ENCODE measurements at places on chromosomes 6 and 20.
A peak's percentile ranks its signal among the peaks of the same experiment; 100 is the strongest.

- no peak for DNase-seq
Observed at GRCh38 chr20:13028673-13029072, 19.9 kb downstream of the SPTLC3 start.

DNA sequence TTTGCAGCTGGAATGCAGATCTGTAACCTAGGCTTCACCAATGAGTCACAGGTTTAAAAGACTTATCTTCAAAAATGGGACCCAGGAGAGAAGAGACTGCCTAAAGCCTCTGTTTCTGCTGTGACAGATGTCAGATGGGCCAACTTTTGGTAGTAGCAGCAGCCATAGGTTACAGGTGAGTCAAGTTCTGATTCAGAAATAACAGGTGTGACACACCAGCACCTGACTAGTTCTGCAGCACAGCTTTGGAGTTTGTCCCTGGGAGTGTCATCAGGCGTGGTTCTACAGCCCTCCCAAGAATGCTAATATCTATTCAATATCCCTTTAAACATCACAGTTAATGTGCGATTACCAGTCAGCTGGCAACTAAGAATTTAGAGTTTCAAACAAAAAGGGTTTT lies 121.9 kb upstream of the BTN3A2 start:
- no peak for DNase-seq

GRCh38 chr6:133170602-133171001 lies 70.6 kb upstream of the EYA4 start:
- DNase-seq: no peak

DNA sequence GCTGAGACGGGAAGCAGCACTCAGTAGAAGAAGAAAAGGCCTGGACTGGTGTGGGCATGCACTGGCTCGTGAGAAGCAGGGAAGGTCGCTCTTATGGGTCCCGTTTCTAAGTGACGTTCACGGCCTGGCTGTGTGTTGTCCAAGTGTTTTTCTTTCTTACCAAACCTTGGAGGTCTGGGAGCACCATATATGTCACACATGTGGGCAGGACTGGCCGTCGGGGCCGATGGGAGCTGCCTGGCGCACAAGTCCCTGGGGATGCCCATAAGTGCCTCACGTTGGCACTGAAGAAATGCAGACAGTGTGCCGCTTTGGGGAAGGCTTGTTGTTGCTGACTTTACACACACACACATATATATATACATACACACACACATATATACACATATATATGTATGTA lies 86.0 kb upstream of the DUSP22 start:
- no peak for DNase-seq

DNA sequence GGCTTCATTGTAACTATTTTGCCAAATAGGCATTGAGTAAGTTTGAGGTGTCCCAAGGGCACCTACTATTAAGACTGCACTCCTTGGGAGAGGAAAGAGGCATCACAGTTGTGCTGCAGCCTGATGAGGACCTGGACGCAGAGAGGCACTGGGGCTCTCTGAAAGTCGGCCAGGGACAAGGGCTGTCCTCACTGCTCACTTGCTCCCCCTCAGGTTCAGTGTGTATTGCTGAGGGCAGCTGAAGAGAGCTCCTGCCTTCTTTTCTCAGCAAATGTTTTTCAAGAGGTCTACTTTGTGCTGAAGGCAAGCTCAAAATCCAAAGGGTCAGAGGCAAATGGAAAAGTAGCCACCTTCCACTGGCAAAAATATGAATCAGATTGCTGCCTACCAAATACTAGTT lies 331.8 kb downstream of the RIMS1 start:
- peak; percentile 3 for DNase-seq
